ENCODE measurements at places on chromosomes 1 and 21. TPM values are rescaled to one million over a fixed set of nuclear protein-coding genes. Genes with fewer than 3 reads are reported as not detected.

- peak; percentile 95 for DNase-seq
These were observed 25.0 kb downstream of the CRYAA start for GRCh38 chr21:43193651-43194302.

- DNase-seq, result no peak
These were observed 779.6 kb upstream of the ADGRL2 start for GRCh38 chr1:81021134-81021533.

DNA sequence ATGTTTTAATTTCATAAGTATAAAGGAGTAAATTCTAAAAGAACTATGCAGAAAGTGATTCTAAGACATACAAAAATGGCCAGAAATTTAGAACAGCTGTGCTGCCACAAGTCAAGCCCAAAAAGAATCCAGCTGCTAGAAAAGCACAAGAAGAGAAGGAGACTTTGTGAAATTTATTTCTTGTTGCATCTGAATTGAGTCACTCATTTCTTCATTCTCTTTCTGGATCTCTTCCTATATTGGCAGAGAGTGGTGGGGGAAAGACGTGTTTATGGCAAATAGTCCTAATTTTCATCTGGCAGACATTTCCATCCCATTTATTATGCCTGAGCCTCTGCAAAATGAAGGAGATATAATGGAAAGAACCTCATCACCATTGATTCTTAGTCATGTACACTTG, 139.6 kb upstream of the CTTNBP2NL start:
- DNase-seq, result no peak

GRCh38 chr1:156899956-156900718, 6.6 kb downstream of the PEAR1 start:
- peak; percentile 95 for DNase-seq

DNA sequence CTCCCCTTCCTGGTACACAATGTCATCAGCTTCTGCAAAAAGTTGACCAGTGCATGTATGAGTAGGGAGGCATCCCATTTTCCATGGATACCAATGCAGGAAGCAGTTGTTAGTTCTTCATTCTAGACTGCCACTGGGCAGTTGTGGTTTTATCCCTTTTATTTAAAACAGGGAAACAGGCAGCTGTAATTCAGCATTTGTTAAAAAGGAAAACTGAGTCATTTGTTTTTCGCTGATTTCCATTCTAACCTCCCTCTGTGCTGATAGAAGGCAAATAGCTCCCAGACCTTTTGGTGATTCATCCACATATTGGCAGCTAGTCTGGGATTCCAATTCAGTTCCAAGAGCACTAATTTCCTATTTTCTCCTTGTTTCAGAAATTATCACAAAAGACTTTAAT, 21.1 kb upstream of the ABCA4 start:
- no peak for DNase-seq

- no peak for DNase-seq
These were observed 19.0 kb upstream of the PRSS38 start for GRCh38 chr1:227796359-227796915.

- no peak for DNase-seq
These were observed 23.3 kb upstream of the ST6GALNAC5 start for GRCh38 chr1:76843821-76844464.

DNA sequence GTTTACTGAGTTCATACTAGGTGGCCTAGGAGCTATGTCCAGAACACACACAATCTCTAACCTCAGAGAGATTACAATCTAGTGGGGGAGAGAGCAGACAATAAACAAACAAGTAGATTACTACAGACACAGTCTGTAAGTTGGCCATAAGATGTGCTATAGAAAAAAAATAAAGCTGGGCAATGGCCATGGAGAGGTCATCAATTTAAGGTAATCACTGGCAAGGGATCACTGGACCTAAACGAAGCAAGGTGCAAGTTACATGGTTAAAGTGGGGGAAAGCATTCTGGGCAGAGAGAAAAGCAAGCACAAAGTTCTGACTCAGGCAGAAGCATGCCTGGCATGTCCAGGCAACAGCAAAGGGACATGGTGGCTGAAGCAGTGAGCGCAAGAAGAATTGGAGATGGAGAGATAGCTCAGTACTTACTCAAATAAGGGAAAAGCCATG, 147.0 kb downstream of the RERE start:
- DNase-seq, result no peak

DTL gene
- total RNA-seq, result 2.9 TPM

F13B gene
- under 0.01 TPM for total RNA-seq

TFF3 gene
- not detected for total RNA-seq

AMY1B gene
- total RNA-seq, result not detected

PTPRU gene
- total RNA-seq, result 9.4 TPM

CAPN8 gene
- total RNA-seq, result not detected
